Mesothelial cell of epicardium (in vitro differentiated cells): ENCODE measurements at places on chromosomes 3 and 15. TPM values are rescaled to one million over a fixed set of nuclear protein-coding genes. Genes with fewer than 3 reads are reported as not detected.
A peak's percentile ranks its signal among the peaks of the same experiment; 100 is the strongest.

GRCh38 chr15:76155731-76156130, 95.9 kb downstream of the TMEM266 start:
- no peak for DNase-seq
- peaks cover 9% of the 10 kb centered on the region for H3K27me3 ChIP-seq
- H3K4me3 ChIP-seq, result no peak overlapping the region
- peaks cover 46% of the 10 kb centered on the region for H3K4me1 ChIP-seq
- no peak overlapping the region for H3K27ac ChIP-seq

The LEKR1 gene
- 3.3 to 6.5 TPM (median 3.4 TPM) in 3 replicates for total RNA-seq

DNA sequence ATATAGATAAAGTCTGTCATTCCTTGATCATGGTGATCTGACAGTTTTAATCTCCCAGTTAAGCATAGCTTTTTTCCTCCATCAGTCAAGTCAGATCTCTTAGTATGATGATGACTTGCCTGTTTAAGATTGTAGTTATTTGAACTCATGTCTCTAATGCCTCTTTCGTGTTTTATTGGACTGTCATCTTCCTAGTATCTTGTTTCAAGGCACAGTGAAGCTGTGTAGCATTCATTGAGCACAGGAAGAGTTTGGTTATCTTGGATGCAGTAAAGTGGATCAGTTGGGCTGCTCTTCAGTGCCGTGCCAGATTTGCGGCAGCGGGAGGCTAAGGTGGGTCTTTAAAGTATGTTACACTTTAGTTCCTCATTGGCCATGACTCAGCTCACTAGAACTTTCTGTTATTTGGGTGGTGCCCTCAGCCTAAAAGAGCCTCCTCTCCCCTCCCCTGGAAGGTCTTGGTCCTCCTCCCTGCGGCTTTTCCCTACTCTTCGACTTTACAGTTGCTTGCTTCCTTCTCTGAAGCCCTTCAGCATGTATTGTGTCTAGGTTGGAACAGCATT, 45.7 kb upstream of the SKOR1 start:
- no peak for DNase-seq
- H3K4me1 ChIP-seq, result peaks cover 2% of the 10 kb centered on the region
- H3K4me3 ChIP-seq, result no peak overlapping the region
- peaks cover 9% of the 10 kb centered on the region for H3K27me3 ChIP-seq
- H3K27ac ChIP-seq, result no peak overlapping the region

GRCh38 chr15:93150910-93151881, 62.2 kb upstream of the RGMA start:
- DNase-seq, result no peak
- no peaks in the 10 kb centered on the region for H3K4me1 ChIP-seq
- H3K36me3 ChIP-seq, result peaks cover 1% of the 10 kb centered on the region
- no peak overlapping the region for H3K27ac ChIP-seq
- peaks cover 6% of the 10 kb centered on the region for H3K27me3 ChIP-seq

The SCAANT1 gene
- total RNA-seq, result not detected in 3 replicates

DNA sequence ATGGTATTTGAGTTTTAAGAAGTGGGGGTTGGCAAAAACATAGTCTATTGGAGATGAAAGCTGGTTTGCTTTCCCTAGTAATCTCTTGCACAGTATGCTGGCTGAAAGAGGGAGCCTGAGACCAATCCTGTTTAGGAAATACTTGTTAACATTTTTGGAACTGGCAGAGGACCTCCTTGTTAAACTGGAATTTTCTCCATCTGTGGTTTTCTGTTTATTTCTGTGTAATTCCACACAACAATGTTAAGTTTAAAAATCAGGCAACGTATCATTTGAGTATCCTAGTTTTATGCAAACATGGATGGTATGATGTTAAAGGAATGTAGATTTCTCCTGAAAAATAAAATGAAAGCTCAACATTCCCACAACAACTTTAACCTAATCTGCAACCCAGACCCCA, 536.0 kb upstream of the TBL1XR1 start:
- H3K4me1 ChIP-seq, result peaks cover 27% of the 10 kb centered on the region
- no peak overlapping the region for H3K4me3 ChIP-seq
- no peak overlapping the region for H3K27ac ChIP-seq
- no peaks in the 10 kb centered on the region for H3K36me3 ChIP-seq
- no peak for DNase-seq

DNA sequence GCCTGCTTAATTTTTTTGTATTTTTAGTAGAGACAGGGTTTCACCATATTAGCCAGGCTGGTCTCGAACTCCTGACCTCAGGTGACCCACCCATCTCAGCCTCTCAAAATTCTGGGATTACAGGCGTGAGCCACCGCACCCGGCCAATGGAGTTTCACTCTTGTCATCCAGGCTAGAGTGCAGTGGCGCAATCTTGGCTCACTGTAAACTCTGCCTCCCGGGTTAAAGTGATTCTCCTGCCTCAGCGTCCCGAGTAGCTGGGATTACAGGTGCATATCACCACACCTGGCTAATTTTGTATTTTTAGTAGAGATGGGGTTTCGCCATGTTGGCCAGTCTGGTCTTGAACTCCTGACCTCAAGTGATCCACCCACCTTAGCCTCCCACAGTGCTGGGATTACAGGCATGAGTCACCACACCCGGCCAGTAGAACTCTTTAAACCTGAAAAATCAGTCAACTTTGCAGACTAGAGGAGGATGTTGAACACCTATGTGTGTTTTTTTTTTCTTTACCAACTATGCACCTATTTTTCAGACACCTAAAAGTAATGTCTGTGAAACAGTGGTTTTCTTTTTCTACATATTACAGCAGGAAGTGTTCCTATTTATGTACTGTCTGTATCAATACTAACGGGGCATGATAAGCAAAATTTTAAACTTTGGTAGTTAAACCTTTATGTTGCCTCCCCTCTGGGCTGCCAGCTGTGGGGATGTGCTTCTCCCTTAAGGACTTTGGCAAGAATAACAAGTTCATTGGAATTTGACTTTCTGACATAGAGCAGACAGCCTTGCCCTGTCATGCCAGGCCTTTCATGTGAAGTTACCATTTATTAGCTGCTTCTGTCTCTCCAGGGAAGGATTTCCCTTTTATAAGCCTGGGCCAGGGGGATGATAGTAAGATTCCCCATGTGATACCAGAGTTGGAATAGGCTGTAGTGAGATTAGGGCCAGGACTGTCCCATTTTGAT, 8.1 kb downstream of the ARIH2 start:
- no peak for DNase-seq
- peaks cover 35% of the 10 kb centered on the region for H3K4me1 ChIP-seq
- peaks cover 10% of the 10 kb centered on the region for H3K36me3 ChIP-seq
- peak overlapping the region; percentile 45 for H3K27ac ChIP-seq
- no peak overlapping the region for H3K4me3 ChIP-seq

- peaks cover 28% of the 10 kb centered on the region for H3K4me1 ChIP-seq
- no peak overlapping the region for H3K4me3 ChIP-seq
- H3K36me3 ChIP-seq, result no peaks in the 10 kb centered on the region
- no peak overlapping the region for H3K27ac ChIP-seq
- no peaks in the 10 kb centered on the region for H3K27me3 ChIP-seq
These were observed 66.7 kb downstream of the TRAK1 start for GRCh38 chr3:42157540-42158538.

GRCh38 chr3:172586436-172586835, 63.2 kb upstream of the TNFSF10 start:
- no peak for DNase-seq
- no peaks in the 10 kb centered on the region for H3K36me3 ChIP-seq
- H3K4me3 ChIP-seq, result no peak overlapping the region
- peaks cover 5% of the 10 kb centered on the region for H3K4me1 ChIP-seq

The CADM2 gene
- 2.6 to 3.3 TPM (median 3.1 TPM) in 3 replicates for total RNA-seq

GRCh38 chr3:32937331-32937730, 14.1 kb upstream of the CCR4 start:
- no peak overlapping the region for H3K4me3 ChIP-seq
- H3K27me3 ChIP-seq, result no peaks in the 10 kb centered on the region
- no peaks in the 10 kb centered on the region for H3K36me3 ChIP-seq
- H3K4me1 ChIP-seq, result no peaks in the 10 kb centered on the region
- DNase-seq, result no peak

The GABRG3 gene
- total RNA-seq, result 2.5 to 3.1 TPM (median 3.0 TPM) in 3 replicates

DNA sequence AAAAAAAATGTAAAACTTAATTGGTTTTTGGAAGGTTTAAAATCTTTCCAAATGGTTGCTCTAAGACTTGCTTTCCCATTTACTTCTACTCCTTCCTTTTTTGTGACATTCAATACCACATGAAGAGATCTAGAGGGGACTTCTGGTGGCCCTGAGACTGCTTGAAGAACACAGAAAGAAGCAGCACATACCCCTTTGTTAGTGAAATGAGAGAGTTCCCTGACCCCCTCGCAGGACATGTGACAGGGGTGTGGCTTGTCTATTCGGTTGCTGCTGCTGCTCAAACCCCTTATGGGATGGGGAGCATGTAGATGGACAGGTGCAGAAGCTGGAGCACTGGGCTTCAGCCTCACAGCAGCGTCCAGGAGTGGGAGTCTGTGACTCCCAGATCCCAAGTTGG, 71.0 kb downstream of the ZMAT3 start:
- H3K27me3 ChIP-seq, result no peaks in the 10 kb centered on the region
- H3K4me3 ChIP-seq, result no peak overlapping the region
- no peak overlapping the region for H3K27ac ChIP-seq
- peaks cover 7% of the 10 kb centered on the region for H3K36me3 ChIP-seq
- no peaks in the 10 kb centered on the region for H3K4me1 ChIP-seq
- no peak for DNase-seq

- no peak overlapping the region for H3K4me3 ChIP-seq
- H3K36me3 ChIP-seq, result peaks cover 7% of the 10 kb centered on the region
- H3K27ac ChIP-seq, result no peak overlapping the region
These were observed 643.0 kb downstream of the NAALADL2 start for GRCh38 chr3:175502155-175502554.

The IMPG2 gene
- 0.59 to 0.69 TPM (median 0.69 TPM) in 3 replicates for total RNA-seq

DNA sequence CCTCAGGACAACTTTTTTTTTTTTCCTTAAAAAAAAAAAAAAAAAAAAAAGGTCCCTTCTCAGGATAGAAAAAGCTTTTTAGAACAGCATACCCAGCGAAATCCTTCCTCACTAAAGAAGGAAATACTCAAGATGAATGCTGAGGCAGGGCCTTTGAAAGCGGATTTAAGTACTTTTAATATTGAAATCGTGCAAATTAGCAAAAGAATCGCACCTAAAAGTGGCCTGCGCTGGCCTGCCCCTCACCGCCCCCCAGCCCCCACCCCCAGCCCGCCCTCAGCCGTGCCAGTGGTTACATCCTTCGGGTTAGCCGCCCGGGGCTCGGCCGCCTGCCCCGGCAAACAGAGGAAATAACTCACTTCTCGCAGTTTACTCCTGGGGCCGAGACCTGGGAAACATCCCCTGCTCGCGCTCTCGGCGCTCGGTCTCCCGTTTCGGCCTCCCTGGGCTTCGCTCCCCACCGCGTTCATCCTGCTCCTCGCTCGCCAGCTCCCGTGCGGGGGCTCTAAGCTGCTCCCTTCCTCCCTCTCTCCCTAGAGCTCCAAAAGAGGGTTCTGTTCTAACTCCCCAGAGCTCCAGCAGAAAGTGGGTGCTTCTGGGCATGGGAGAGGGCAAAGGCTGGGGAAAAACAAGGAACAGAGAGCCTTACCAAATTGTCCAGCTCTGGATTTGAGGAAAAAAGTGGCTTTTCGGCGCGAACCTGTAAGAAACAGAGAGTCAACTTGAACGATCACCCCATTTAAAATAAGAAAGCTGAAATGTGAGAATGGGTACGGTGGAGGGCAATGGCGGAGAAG, 5.2 kb downstream of the MEIS2 start:
- peak overlapping the region; percentile 98 for H3K4me3 ChIP-seq
- H3K27me3 ChIP-seq, result no peaks in the 10 kb centered on the region
- peaks cover 49% of the 10 kb centered on the region for H3K4me1 ChIP-seq
- peaks cover 55% of the 10 kb centered on the region for H3K36me3 ChIP-seq
- peak overlapping the region; percentile 100 for H3K27ac ChIP-seq
- DNase-seq, result peak; percentile 43

The GOLGA6L7 gene
- not detected in 3 replicates for total RNA-seq

DNA sequence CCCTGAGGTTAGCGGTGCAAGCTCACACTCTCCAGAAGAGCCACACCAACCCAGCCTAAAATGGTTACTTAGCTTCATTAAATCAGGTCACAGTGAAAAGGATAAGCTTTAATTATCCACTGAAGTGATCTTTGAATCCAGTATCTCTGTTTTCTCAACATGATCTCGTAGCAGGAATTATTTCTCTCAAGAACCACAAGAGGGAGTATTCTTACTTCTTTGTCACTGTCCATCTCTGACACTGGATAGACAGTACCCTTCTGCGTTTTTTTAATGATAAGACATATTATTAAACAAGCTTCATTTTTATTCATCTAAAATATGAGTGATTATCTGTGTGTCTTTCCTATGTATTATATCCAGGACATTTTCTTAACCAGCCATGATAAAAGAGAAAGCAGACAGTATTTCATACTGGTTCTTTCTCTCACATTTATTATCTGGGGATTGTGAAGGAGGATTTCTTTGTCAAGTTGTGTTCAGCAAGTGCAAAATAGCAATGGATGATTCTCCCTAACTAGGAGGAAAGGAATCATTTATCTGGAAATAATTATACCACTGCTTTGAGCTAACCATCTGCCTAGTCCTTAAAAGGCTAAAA, 105.4 kb upstream of the CCDC54 start:
- DNase-seq, result no peak
- H3K27ac ChIP-seq, result no peak overlapping the region
- no peak overlapping the region for H3K4me3 ChIP-seq
- H3K27me3 ChIP-seq, result no peaks in the 10 kb centered on the region
- no peaks in the 10 kb centered on the region for H3K36me3 ChIP-seq

The RPP14 gene
- total RNA-seq, result 19.0 to 24.2 TPM (median 21.3 TPM) in 3 replicates

The GRAMD1C gene
- total RNA-seq, result 7.5 to 8.0 TPM (median 7.7 TPM) in 3 replicates

The BUB1B gene
- 29.0 to 38.2 TPM (median 35.5 TPM) in 3 replicates for total RNA-seq

The GATA2 gene
- total RNA-seq, result 53.2 to 60.4 TPM (median 54.3 TPM) in 3 replicates

DNA sequence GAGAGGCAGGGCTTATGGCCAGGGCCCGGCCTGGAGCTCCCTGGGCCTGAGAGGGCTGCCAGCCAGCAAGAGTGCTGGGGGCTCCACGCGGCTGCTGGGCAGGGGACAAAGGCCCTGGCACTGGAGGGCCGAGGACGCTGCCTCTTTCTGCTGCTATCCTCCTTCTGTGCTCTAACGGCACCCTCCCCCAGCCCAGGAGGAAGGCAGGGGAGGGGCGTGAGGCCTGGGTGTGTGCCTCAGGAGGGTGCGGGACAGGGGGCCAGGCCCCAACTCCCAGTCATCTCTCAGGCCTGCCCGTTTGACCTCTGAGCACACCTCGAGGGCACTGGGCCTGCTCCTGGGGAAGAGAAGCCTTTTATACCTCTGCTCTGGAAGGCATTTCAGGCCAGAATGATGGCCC, 115.5 kb downstream of the ADCY5 start:
- DNase-seq, result no peak
- H3K27ac ChIP-seq, result no peak overlapping the region
- peaks cover 4% of the 10 kb centered on the region for H3K27me3 ChIP-seq
- no peaks in the 10 kb centered on the region for H3K4me1 ChIP-seq

The ERICH6 gene
- total RNA-seq, result 0.24 to 0.68 TPM (median 0.65 TPM) in 3 replicates

GRCh38 chr3:44478055-44478468, 592 bp upstream of the ZNF445 start:
- no peak for DNase-seq
- H3K4me1 ChIP-seq, result peaks cover 33% of the 10 kb centered on the region
- H3K27ac ChIP-seq, result peak overlapping the region; percentile 97
- H3K36me3 ChIP-seq, result no peaks in the 10 kb centered on the region

The ARHGAP31 gene
- 9.1 to 9.7 TPM (median 9.2 TPM) in 3 replicates for total RNA-seq

The ADAMTS17 gene
- 39.4 to 42.1 TPM (median 40.2 TPM) in 3 replicates for total RNA-seq

DNA sequence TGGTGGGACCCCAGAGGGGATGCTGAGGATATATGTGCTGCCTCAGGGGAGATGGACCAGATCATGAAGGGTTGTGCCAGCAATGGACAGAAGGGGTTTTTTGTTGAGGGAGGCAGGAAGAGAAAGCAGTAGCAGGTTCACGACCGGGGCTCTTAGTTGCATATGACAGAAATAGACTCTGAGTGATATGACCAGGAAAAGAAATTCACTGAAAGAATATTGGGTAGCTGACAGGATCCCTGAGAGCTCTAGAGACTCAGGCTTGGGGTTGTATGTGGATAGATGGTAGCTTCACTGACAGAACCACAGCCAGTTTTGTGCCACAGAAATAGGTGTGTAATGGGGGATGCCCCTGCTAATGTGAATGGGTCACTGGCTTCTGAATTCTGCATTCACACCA, 241.6 kb downstream of the ZNF621 start:
- no peak for DNase-seq
- peaks cover 2% of the 10 kb centered on the region for H3K4me1 ChIP-seq
- H3K27ac ChIP-seq, result no peak overlapping the region
